ENCODE measurements at places on chromosomes 3 and 15.

DNA sequence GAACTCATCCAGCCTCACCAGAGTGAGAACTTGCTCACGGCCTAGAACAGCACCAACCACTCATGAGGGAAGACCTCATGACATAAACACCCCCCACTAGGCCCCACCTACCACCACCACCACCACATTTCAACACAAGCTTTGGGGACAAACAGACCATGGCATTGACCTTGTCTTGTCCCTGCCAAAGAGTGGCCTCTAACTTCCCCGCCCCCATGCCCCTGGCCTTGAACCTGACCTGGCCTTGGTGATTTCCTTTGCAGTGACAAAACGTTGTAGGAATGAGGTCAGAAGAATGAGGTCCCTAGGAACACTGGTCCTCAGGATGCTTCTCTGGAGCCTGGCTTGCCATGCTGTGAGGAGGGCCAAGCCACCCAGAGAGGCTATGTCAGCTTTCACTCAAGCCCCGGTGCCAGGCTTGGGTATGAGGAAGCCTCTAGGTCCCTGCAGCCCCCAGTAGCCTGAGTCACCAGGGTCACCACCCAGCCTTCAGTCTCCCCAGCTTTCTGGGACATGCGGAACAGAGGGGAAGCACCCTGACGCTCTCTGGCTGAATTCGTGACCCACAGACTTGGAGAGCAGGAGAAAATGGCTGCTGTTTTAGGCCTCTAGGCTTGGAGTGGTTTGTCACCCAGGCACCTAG, 57.9 kb downstream of the TPRA1 start:
- DNase-seq = no peak

- no peak for DNase-seq
Measured at GRCh38 chr15:84894736-84895425, 10.4 kb downstream of the SLC28A1 start.

- no peak for DNase-seq
Measured at GRCh38 chr3:139357899-139358298, 14.1 kb downstream of the MRPS22 start.

GRCh38 chr3:175526191-175526590, 667.1 kb downstream of the NAALADL2 start:
- DNase-seq = no peak

DNA sequence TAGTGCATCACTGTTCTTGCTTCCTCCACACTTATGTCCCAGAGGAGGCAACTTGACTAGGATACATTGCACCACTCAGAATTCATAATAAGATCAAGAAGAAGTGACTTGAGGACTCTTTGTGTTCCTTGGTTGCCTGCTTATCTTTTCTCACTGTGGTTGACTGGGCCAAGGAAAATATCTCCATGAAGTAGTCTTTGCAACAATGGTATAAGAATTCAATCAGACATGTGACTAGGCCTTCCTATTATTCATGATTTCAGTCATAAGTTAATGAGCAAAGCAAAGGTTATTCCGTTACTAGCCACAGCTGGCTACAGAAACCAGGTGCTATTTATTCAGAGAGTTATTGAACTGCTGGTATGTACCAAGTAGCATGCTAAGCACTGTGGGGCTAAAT, 359.3 kb downstream of the RORA start:
- DNase-seq = no peak

DNA sequence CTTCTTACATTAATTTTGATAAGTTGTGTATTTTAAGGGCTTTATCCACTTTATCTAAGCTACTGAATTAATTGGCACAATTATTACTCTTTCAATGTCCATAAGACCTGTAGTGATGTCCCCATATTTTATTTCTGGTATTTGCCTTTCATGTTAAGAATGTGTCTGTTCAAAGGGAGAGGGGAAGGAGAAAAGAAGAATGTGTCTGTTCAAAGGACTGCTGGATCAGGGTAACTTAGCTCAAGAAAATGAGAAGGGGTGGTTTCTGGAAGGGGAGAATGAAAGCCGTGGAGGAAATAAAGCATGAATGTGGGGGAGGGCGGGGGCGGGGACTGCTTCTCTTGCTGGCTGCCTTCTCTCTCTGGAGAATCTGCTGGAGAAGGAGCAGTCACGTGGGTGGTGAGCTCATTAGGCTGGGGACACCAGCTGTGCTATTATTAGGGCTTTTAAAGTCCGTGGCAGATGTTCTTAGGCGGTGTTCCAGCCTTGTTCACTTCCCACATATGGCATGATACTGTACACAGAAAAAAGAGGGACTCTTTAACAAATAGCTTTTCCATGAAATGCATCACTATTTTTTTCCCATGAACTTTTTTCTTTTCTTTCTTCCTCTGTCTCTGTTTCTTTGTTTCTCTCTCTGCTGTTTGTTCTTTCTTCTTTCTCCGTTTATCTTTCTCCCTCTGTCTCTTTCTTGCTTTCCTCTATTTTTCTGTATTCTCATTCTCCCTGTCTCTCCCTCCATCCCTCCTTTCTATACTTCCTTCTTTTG, 63.7 kb upstream of the ULK4 start:
- no peak for DNase-seq

GRCh38 chr3:168974617-168975403, 688.7 kb downstream of the MECOM start:
- no peak for DNase-seq

DNA sequence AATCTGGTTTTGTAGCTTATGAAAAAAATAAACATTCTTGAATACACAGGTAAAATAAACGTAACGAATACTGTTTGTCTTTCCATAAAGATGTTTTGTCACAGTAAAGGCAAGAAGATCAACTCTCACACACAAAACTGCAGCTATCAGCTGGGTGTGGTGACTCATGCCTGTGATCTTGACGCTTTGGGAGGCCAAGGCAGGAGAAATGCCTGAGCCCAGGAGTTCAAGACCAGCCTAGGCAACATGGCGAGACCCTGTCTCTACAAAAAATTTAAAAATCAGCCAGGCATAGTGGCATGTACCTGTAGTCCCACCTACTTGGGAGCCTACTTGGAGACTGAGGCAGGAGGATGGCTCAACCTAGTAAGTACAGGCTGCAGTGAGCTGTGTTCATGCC, 39.6 kb downstream of the CBLB start:
- DNase-seq = no peak

GRCh38 chr3:4506559-4507023, 13.4 kb downstream of the ITPR1 start:
- DNase-seq = no peak

DNA sequence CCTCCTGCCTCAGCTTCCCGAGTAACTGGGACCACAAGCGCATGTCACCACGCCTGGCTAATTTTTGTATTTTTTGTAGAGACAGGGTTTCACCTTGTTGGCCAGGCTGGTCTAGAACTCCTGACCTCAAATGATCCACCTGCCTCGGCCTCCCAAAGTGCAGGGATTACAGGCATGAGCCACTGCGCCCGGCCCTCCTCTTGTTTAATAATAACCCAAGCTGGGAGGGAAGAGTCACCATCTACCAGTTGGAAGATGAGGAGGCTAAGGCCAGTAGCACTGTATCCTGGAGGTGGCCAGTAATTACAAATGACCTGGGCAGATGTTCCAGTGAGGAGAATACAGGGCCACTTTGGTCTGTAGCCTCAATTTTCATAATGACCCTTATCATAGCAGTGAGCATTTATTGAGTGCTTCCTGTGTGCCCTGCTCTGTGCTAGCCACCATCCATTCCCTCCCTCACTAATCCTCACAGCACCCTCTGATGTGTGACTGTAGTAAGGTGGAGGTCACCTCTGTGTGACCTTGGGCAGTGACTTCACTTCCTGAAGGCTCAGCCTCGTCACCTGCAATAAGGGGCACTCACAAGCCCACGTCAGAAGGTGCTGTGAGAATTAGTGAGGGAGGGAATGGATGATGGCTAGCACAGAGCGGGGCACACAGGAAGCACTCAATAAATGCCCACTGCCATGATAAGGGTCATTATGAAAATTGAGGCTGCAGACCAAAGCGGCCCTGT, 64.2 kb downstream of the ABTB1 start:
- no peak for DNase-seq

DNA sequence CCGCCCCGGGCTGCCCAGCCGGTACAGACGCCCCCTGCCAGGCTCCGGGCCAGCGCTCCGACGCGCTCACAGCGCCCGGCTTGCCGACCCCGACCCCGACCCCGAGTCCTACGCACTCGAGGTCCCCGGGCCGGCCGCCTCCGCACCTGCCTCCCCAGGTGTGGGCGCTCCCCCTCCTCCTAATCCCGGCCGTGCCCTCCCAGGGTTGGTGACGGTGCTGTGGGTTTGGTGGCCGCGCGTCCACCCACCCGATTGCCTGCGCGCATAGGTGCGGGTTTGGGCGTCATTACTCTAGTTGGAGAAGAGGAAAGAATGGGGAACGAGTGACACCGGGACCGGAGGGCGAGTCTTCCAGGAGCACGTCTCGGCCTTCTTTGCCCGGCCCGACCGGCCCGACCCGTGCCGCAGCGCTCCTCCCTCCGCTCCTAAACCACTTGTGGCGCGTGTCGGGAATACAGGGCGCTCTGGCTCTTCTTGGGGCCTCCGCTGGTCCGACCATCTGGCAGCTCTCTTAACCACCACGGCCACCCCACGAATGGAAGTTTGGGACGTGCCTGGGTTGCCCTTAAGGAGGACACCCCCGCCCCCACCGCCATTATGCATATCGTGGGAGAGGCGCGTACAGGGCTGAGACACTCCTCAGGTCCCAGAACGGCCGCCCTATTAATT, 810 bp upstream of the THRB start:
- DNase-seq = no peak

DNA sequence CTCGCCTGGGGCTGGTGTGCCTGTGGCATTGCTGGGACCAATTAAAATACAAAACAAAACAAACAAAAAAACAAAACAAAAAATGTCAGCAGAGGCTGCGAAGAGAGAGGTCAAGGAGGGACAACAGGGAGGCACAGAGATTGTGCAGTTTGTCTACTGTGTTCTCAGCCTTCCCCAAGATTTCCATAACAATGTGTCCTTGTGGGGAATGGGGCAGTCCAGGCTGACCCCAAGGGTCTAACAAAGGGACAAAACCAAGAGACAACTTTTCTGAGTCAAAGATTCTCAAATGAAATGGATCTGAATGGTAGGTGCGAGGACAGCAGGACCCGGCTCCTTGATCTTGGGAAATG, 46.4 kb upstream of the TRPM1 start:
- DNase-seq = no peak

DNA sequence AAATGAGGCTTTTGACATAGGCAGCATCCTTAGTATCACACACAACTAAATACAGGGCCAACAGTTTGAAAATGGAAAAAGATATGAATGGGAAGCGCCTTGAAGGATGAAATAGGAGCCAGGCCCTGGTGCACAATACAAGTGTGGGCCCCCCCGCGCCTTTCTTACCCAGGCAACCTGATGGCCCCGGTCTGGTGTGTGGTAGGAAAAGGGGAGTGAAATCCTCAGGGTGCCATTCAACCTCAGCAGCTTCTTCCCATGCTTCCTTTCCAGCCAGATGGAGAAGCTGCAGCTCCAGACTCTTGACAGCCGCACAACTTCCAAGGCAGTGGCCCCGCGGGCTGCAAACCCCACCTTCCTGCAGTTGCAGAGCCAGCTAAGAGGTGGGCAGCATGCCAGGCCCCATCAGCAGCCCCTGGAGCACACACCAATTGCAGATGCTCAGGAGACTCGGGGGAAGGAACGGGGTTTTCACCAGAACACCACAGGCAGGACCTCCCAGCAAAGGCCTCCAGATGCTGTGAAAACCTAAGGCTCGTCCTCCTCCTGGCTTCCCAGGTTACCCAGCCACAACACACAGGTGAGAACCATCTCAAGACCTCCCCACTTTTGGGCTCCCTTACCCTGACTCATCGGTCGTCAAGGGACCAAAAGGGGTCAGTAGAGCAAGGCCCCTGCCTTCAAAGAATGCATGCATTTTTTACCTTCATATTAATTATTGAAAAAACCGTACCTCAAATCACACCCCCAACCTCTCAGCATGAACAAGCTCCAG, 101.6 kb downstream of the CPN2 start:
- no peak for DNase-seq

GRCh38 chr3:29619676-29620075, 338.8 kb downstream of the RBMS3 start:
- no peak for DNase-seq

GRCh38 chr3:185981621-185982020, 43.8 kb upstream of the TRA2B start:
- no peak for DNase-seq

- DNase-seq = no peak
Measured at GRCh38 chr15:42185801-42186200, 22.3 kb downstream of the VPS39 start.

- no peak for DNase-seq
Measured at GRCh38 chr3:177811835-177812234, 614.6 kb upstream of the TBL1XR1 start.

DNA sequence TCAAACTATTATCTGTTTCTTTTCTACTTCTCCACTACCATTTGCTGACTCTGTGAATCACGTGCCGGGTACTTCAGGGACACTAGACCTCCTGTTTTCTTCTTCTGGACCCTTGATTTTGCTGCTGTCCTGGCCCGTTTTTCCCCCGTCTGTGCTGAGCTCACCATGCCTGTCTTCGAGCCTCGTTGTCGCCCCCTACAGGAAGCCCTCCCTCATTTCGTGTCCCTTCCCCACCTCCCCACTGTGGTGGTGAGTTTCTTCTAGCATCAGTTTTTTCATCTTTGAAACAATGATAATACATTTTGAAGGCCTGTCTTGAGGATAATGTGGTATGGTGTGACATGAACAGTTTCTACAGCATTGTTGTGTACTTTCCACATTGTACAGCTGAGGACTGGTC, 12.8 kb downstream of the GABRG3 start:
- DNase-seq = no peak

DNA sequence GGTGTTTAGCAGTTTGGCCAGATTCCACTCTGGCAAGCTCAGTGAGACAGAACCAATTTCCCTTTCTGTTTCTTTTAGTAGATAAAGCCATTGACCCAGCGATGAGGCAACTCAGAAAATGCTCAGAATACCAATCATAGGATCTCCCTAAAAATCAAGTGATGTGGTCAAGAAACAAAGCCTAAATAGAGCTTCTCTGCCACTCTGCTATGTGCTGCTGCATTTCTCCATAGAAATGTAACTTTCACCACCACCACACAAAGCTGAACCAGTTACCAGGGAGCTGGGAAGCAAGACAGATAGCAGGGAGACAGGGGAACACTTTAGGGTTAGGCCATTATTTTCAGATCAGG, 109.8 kb downstream of the RPL22L1 start:
- DNase-seq = no peak

DNA sequence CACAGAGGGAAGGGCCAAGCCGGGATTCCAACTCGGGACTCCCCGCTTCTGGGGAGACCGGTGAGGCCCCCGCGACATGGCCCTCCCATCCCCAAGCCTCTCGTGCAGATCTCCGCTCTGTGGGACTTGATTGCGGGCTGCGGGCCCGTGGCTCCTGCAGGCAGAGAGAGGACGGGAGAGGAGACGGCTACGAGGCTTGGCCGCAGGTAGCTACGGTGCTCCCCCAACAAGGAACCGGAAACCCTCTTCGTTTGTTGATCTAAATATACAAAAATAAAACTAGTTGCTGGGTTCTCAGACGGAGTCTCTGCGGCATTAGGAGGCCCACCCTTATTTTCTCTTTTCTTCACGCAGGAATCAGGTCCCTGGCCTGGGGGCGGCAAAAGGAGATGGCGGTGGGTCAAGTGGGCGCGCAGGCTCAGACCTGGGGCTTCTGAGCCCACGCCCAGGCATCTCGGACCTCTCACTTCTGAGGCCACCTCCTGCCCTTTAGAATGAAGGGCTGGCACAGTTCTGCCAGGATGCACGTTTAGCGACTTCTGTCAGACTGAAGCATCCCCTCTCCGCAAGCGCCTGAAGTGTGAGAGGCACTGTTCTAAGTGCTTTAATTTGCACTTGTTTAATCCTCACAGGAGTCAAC, 10.9 kb downstream of the GNB5 start:
- no peak for DNase-seq
